ENCODE measurements at places on chromosomes 7 and 10.

GRCh38 chr7:53094191-53094590, 58.8 kb downstream of the POM121L12 start:
- no peak for DNase-seq

- DNase-seq: no peak
Observed at GRCh38 chr10:110150046-110150445, 57.4 kb upstream of the MXI1 start.

- no peak for DNase-seq
Observed at GRCh38 chr10:24239289-24240040, 30.5 kb downstream of the KIAA1217 start.

DNA sequence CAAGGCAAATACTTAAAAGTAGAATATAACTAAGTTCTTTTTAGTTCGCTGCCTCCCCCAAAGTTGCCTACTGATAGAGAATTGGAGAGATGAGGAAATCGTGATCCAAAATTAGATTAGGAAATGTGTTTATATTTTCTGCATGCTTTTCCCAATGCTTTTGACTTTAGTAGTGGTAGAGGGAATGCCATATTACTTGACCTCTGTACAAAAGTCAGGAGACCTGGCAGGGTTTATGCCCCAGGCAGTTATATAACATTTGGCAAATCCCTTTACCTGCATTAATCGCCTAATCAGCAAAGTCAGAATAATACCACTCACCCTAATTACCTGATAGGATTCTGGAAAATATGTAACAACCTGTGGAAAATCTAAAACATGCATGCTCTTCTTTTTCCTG, 142.9 kb downstream of the ANKRD30A start:
- no peak for DNase-seq

DNA sequence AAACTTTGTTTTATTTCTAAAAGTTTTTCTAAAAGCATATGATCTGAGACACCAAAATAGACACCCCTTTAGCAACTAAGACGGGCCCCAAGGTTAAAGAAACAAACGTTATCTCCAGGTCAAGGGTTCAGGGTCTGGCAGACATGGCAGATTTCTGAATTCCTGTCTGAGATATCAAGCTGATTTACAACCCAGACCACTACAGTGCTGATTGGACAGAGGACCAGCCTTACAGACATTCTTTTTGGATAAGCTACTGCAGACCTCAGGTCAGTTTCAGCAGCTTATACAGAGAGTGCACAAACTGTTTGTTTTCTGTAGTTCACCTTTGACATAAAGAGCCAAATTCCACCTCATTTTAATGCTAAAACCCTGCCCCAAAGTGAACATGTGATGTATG, 34.8 kb downstream of the SVOPL start:
- no peak for DNase-seq

DNA sequence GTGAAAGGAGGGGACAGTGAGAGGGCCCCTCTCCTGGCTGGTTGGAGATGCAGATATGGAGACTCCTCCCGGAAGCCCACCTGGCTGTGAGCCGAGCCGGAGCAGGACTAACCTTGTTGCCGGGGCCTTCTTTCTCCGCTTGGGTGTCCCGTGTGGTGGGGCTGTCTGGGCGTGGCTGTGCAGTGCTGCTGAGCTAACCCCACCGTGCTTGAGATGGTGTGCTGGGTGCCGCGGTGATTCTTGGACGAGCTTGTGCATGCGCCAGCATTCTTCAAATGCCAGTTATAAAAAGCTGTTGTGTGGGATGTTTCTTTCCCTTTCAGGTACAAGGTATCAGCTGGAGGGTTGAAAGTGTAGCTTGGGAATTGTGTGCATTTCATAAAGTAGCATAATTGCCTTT, 48.8 kb downstream of the DAGLB start:
- no peak for DNase-seq

DNA sequence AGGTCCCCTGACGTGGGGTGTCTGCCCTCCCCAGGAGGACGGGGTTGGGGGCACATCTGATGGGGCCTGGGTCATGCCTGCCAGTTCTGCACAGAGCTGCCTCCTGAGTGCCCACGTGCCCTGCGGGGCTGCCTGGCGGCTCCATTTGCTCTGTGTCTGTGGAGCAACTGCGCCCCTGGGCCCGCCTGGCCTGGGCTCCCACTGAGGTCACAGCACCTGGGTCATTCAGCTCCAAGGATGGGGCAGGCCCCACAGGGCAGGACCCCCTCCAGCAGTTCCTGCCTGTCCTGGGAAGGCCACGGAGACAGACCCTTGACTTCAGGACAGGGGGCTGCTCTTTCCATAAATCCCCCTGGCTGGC, 590.6 kb downstream of the PTPRN2 start:
- DNase-seq: no peak

DNA sequence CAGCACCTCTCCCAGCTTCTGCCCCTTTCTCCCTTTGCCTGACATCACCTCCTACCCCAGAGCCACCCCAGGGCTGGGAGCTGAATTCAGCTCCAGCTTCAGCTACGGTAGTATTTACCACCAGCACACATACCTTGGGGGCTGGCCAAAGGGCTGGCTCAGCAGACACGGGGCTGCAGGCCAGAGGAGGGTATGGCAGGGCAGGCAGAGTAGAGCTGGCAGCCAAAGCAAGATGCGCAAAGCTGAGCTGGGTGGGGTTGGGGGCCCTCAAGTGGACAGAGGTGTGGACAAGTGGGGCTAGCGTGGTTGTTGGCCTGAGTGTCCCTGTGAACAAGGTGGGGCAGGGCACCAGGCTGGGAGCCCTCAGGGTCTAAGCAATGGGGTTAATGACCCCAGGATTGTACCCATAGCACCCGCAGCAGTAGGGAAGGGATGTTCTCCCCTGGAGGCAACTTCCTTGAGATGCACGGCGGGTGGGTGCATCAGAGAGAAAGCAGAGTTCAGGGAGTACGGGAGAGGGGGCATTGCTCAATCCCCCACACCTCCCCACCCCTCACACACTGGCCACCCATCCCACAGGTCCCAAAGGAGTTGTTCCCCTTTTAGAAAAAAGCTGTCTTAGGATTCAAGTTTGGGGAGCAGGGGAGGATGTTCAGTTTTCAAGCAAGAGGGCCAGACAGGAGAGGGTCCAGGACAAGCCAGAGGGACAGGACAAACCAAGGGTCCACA, 8.0 kb downstream of the VSIR start:
- DNase-seq: no peak

- DNase-seq: no peak
Observed at GRCh38 chr7:106721816-106722785, 61.1 kb upstream of the CCDC71L start.
